ENCODE measurements at places on chromosomes 2 and 18. TPM values are rescaled to one million over a fixed set of nuclear protein-coding genes. Genes with fewer than 3 reads are reported as not detected.

DNA sequence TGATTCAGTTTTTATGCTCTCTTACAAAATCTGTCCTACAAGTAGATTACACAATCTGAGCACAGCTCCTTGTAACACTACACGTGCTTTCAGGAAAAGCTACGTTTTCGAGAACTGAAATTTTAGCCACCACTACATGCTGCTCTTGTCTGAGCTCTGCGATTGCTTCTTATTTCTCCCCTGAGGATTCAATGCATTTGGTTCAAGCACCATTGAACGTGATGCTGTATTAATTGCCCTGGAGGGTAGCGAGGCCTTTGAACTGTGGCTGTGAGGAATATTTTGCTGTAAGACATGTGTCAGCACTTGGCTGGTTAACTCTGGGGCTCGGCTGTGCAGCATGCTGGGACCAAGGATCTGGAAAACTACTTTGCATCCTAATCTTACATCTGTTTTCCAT, 405.8 kb downstream of the EPHA4 start:
- DNase-seq: no peak
- H3K4me3 ChIP-seq: no peak overlapping the region
- H3K27me3 ChIP-seq: no peaks in the 10 kb centered on the region

- DNase-seq: no peak
- H3K4me3 ChIP-seq: no peak overlapping the region
- no peaks in the 10 kb centered on the region for H3K27me3 ChIP-seq
These were observed 198.2 kb upstream of the SPRED2 start for GRCh38 chr2:65630643-65631042.

DNA sequence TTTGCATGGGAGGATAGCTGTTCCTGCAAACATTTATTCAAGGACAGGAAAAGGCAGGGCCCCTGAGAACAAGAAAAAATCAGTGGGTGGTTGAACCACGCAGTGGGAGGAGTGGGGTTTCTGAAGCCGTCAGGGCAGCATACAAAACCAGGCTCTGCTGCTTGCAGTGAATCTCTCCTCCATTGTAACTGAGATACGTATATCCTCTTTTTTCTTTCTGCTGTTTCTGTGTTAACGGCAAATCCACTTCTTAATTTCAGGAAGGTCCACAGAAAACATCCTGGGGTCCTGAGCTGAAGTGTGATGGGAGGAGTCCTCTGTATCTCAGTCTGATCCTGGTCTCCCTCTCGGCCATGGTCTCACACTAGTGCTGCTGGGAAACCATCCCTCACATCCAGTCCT, 27.2 kb upstream of the KCNF1 start:
- no peak overlapping the region for H3K27ac ChIP-seq
- DNase-seq: no peak
- peaks cover under 1% of the 10 kb centered on the region for H3K27me3 ChIP-seq
- no peaks in the 10 kb centered on the region for H3K4me1 ChIP-seq

DNA sequence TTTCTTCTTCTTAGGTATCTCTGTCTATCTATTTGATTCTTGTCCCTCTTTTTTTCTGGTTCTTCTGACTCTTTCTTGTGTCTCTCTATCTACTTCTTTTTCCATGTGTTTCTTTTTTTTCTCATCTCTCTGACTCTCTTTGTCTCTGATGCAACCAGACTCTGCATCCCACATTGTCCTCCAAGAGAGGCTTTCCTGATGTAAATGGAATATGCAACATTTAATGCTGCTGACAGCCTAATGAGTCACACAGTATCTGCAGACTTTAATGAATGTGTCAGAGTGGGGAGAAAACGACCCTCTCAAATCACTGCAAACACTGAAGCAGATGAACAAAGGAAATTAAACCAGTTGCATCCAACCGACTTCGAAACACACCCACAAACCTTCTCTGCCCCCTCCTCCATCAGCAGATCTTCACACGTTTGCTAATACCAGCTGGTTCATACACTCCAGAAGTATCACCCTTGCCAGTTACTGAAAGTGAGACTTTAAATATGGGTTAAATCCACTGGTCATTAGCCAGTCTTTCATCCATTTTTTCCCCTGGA, 351.5 kb downstream of the TXNL1 start:
- no peaks in the 10 kb centered on the region for H3K4me1 ChIP-seq
- no peak overlapping the region for H3K27ac ChIP-seq
- H3K36me3 ChIP-seq: no peaks in the 10 kb centered on the region

DNA sequence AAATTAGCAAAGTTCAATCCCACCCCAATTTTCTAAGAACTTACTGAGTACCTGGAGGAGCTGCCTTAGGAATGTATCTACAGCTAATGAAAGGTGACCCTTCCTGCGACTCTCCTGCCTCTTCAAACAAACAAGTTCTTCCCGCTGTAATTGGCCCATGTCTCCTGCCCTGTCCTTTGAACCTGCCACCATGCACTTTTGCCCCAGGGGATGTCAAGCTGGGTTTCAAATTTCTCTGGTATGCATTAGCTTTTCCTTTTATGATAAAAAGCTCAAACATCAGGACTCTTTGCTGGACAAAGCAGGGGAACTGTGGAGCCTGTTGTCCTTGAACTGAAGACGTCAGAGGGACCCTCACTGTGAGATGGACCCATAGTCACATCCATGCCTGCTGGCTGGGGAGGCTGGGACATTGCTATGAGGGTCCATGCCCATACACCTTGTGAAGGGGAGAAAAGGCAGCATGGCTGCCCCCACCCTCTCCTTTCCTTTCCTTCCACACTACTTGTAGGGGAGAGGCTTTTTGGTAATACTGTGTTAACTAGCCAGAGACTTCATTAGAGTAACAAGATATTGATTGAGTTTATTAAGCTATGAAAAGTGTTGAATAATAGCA, 210.7 kb upstream of the COPS8 start:
- no peaks in the 10 kb centered on the region for H3K27me3 ChIP-seq
- H3K27ac ChIP-seq: no peak overlapping the region
- no peaks in the 10 kb centered on the region for H3K4me1 ChIP-seq
- no peak for DNase-seq
- H3K4me3 ChIP-seq: no peak overlapping the region

GRCh38 chr2:30709516-30709915, 97.7 kb downstream of the CAPN13 start:
- no peak overlapping the region for H3K27ac ChIP-seq
- H3K4me3 ChIP-seq: no peak overlapping the region
- peaks cover 2% of the 10 kb centered on the region for H3K27me3 ChIP-seq
- no peak for DNase-seq
- no peaks in the 10 kb centered on the region for H3K36me3 ChIP-seq
- no peaks in the 10 kb centered on the region for H3K4me1 ChIP-seq

DNA sequence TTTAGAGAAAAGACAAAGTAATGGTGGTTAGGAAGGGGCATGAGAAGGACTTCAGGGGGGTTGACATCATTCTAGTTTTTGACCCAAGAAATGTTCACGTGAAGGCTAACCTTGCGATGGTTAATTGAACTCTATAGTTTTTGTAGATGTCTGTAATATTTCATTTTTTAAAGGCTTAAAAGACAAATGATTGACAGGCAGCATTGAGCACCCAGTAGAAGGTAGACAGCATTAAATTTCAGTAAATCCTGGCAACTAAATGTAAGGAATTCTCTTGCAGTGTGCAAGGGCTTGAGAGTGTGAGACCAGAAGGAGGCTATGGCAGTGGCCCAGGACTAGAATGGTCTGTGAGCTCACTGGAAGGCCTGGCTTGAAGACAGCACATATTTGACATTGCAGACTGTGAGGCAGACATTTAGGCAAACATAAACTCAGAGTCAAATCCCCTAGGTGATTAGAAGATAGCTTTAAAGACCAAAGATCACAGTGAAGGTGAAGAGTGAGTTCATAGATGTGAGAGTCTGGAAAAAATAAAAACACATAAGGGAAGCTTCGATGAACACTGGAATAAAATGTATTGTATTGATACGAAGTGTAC, 100.1 kb upstream of the MAP4K4 start:
- no peaks in the 10 kb centered on the region for H3K27me3 ChIP-seq
- H3K4me1 ChIP-seq: no peaks in the 10 kb centered on the region
- DNase-seq: no peak
- H3K4me3 ChIP-seq: no peak overlapping the region
- no peak overlapping the region for H3K27ac ChIP-seq

DNA sequence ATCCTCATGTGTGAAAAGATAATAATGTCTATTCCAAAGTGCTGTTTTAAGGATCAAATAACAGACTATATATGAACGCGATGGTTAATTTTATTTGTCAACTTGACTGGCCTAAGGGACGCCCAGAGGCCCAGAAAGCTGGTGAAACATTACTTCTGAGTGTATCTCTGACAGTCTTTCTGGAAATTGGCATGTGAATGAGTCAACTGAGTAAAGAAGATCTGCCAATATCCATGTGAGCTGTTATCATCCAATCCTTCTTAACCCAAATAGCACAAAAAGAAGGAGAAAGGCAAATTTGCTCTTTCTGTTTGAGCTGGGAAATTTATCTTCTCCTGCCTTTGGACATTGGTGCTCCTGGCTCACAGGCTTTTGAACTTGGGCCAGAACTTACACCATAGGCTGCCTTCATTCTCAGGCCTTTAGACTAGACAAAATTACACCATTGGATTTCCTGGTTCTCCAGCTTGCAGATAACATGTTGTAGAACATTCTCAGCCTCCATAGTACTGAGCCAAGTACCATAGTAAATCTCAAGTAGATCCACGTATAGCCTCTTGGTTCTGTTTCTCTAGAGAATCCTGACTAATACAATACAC, 114.7 kb upstream of the DOCK10 start:
- H3K36me3 ChIP-seq: no peaks in the 10 kb centered on the region
- H3K4me3 ChIP-seq: no peak overlapping the region
- no peak overlapping the region for H3K27ac ChIP-seq

- no peak overlapping the region for H3K27ac ChIP-seq
- peaks cover 76% of the 10 kb centered on the region for H3K36me3 ChIP-seq
- peaks cover 3% of the 10 kb centered on the region for H3K4me1 ChIP-seq
These were observed 67.0 kb downstream of the EIF5B start for GRCh38 chr2:99404039-99404796.

- H3K27ac ChIP-seq: peak overlapping the region; percentile 18
- H3K4me1 ChIP-seq: peaks cover 3% of the 10 kb centered on the region
- H3K27me3 ChIP-seq: no peaks in the 10 kb centered on the region
- H3K36me3 ChIP-seq: peaks cover 56% of the 10 kb centered on the region
- H3K4me3 ChIP-seq: no peak overlapping the region
- no peak for DNase-seq
These were observed 49.3 kb downstream of the SP110 start for GRCh38 chr2:230170532-230170931.

ST8SIA3 gene
- total RNA-seq: 0.09 TPM

CELF4 gene
- total RNA-seq: 0.05 TPM

LCLAT1 gene
- total RNA-seq: 12.9 TPM

SLC9A2 gene
- total RNA-seq: 0.66 TPM

Measured in thymus (tissue), 14 donors.